ENCODE measurements at places on chromosomes 4 and X.

- DNase-seq: no peak
Measured at GRCh38 chr4:139282065-139282720, 2.2 kb upstream of the MGARP start.

DNA sequence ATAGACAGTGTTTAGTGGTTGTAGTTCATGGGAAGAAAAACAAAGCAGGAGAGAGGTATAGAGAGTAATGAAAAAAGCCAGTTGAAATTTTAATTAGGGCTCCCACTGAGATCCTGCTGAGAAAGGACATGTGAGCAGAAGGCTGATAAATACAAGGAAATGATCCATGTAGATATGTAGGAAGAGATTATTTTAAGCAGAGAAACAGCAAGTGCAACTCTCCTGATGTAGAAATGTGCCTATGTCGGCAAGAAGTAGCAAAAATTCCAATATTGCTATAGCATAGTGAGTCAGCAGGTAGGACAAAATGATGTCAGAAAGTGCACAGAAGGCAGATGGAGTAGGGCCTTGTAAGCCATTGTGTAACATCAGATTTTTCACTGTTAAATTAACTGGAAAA is 1027.3 kb downstream of the PCDH18 start:
- no peak for DNase-seq

GRCh38 chr4:65033899-65034298 is 624.6 kb upstream of the TECRL start:
- no peak for DNase-seq

GRCh38 chr4:138977524-138977923 is 38.1 kb upstream of the NOCT start:
- no peak for DNase-seq

GRCh38 chrX:5632061-5632614 is 596.5 kb downstream of the NLGN4X start:
- DNase-seq: no peak

- DNase-seq: no peak
Measured at GRCh38 chrX:65508851-65509250, 25.7 kb downstream of the LAS1L start.

DNA sequence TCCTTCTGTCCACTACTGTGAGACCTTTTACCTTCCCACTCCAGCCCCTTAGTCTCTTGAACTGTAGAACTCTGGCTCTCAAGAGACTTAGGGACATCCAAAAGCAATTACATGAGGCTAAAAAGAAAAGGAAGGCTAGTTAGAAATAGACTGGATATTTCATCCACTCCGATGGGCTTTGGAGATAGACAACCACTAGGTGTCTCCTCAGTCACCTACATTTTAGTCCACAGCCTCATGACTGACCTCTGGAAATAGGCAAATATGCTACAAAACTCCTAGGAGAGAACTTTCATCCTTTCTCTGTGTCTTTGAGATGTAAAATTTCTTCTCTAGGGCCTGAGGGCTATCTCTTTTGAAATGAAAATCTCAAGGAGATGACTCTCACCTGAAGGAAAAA is 45.1 kb upstream of the LAMP2 start:
- DNase-seq: peak; percentile 0

- DNase-seq: no peak
Measured at GRCh38 chrX:24184018-24184417, 34.5 kb downstream of the ZFX start.

- no peak for DNase-seq
Measured at GRCh38 chr4:62359441-62360155, 1159.5 kb downstream of the ADGRL3 start.

GRCh38 chr4:51825341-51825740 is 17.6 kb upstream of the DCUN1D4 start:
- DNase-seq: no peak

DNA sequence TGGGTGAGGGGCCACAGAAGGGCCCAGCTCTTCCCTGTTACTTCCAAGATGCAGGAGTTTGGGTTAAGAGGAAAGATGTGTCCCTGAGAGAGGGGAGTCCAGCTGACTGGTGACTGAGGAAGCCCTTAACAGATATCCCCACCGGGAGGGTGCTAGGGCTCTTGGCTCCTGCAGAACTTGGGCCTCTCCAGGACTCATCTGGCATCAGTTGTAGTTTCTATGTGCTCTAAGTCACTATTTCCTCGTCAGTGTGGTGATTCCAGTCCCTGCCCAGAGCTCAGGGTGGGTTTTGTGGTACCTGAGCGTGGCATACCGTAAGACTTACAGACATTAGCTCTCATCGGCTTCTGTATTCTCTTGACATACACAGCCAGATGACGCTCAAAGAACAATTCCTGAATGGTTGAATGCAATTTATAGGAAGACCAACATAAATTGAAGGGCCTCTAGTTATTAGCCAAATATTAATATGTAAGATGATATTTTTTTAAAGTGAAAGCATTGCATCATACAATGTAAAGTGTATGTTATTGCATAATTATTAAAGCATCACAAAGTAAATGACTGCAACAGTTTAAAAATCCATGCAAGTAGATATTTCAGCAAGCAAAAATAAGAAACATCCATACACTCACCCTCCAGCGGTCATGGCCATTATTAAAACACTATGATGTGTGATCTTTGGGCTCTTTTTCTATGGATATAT is 195.5 kb downstream of the PTTG2 start:
- no peak for DNase-seq

- no peak for DNase-seq
Measured at GRCh38 chrX:774536-774935, 143.9 kb downstream of the SHOX start.

GRCh38 chr4:27921231-27921630 is 1060.6 kb downstream of the STIM2 start:
- no peak for DNase-seq

DNA sequence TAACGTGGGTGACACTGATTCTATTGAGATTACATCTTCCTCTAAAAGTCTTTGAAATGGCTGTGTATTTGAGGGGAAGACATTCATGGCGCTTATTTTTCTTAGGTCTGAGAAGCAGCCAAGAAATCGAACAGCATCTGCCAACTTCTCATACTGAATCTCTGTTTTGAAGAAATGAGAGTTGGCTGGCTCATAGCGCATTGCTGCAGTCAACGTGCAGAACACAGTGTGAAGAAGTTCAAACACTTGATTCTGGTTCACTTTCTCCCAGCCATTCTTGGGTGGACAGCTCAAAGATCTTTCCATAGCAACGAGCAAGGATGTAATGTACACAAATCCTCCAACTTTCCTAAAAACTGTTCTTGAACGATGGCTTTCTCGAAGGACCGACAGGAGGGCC is 156.5 kb downstream of the WDFY3 start:
- no peak for DNase-seq

- no peak for DNase-seq
Measured at GRCh38 chr4:64756016-64756415, 346.8 kb upstream of the TECRL start.

DNA sequence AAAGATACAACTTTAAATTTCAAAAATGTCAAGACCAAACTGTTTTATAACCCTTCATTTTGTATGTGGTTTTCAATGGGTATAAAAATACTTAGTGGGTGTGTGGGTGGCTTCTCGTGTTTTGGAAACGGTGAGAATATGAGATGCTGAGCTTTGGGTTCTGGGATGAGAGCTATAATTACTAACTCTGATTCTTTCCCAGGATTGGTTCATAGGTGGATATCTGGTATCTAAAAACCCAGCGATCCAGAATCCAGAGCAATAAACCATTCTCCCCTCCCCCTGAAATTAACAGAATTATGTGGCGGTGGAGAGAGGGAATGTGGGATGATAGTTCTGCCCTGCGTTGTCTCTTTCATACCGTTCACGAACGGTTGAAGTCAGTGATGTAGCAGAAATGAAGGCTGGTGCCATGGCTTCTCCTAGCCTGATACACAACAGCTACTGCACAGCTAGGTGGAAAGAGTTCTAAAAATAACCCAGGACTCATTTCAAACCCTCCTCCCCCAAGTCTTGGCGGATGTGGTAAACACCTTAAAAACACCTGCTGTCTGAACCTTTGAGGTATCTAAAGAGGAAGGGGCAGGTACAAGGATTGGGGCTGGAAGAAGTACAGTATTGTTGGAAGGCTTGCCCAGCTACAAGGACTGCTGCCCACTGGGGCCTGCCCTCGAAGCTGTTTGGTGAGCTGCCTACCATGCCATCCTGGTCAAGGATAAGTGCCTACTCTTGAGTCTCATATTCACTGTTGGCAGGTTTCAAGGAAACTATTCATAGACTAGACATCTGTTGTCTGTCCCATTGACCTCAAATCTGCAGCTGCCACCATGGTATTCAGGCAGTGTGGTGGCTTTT is 44.5 kb downstream of the SEPTIN11 start:
- DNase-seq: peak; percentile 7

GRCh38 chr4:184536881-184537248 is 62.5 kb upstream of the IRF2 start:
- DNase-seq: no peak

- DNase-seq: no peak
Measured at GRCh38 chrX:65696613-65697012, 29.2 kb downstream of the MSN start.

DNA sequence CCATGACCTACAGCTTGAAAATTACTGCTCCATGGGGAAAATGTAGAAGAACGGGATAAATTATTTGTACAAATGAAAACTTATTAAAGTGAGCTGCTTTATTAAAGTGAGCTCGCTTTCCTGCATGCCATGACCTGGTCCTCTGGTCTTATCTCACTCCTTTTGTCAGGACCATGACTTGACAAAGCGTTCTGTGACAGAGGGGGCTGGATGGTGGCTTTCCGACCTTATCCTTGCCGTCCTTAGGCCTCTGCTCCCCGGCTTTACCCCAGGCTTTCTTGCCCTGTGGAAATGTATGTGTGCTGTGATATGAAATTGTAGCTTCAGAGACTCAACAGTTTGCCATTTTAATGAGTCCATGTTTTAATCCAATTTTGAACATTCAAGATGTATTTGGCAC is 44.0 kb upstream of the FBXW7 start:
- no peak for DNase-seq

GRCh38 chrX:13863324-13863723 is 46.4 kb upstream of the GPM6B start:
- DNase-seq: no peak
